GM19239 (cell line): ENCODE measurements at places on chromosomes 6 and 20.
A peak's percentile ranks its signal among the peaks of the same experiment; 100 is the strongest.

DNA sequence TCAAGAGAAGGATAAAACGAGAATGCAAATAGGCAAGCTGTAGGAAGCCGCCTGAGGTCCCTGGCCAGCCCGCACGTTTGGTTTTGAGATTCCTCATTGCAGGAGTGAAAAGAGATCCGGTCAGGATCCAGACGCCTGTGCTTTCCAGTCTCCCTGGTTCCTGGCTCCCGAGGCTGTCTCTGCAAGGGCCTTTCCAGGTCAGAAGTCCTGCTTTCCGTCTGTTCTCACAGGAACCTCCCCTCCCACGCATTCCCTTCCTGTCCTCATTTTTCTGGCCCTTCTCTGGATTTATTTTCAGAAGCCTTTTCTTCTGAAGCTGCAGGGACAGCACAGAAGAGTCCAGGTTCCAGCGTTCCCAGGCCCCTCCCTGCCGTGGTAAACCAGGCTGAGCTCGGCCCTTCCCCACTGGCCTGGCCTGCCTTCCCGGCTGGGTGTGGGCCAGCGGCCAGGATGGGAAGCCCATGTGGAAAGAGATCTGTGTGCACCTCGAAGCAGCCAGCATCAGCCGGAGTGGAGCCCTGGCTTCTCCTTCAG lies 54.0 kb downstream of the TMEM242 start:
- DNase-seq = no peak

GRCh38 chr6:73263570-73263909 lies 544 bp upstream of the KHDC1 start:
- no peak for DNase-seq

DNA sequence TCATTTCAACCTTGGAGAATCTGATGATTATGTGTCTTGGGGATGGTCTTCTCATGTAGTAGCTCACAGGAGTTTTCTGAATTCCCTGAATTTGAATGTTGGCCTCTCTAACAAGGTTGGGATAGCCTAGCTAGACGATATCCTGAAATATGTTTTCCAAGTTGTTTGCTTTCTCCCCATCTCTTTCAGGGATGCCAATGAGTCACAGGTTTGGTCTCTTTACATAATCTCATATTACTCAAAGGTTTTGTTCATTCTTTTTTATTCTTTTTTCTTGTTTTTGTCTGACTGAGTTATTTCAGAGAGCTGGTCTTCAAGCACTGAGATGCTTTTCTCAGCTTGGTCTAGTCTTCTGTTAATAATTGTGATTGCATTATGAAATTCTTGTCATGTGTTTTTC lies 42.7 kb upstream of the COL9A1 start:
- no peak for DNase-seq

DNA sequence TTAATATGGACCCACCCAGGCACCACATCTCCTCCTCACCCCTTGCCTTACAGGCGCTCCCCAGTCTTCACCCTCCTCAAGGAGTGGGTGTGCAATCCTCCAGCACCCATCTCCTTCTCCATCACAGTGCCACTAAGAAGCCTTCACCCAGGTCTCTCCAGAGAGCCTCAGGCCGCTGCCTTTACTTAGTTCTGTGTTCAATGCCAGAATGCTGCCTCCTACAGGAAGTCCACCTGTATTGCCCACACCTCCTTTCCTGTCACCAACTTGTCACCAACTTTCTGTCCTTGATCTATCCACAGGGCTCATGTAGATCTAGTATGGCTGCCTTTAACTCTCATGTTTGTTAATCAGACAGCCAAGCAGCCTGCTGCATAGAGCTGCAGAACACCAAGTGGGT lies 586 bp upstream of the LST1 start:
- DNase-seq = no peak

- no peak for DNase-seq
Observed at GRCh38 chr6:47275640-47276039, 34.1 kb downstream of the TNFRSF21 start.

- no peak for DNase-seq
Observed at GRCh38 chr6:161254126-161254463, 19.8 kb downstream of the AGPAT4 start.

- DNase-seq = peak; percentile 42
Observed at GRCh38 chr6:13302751-13303667, 25.3 kb downstream of the TBC1D7 start.

GRCh38 chr6:150078788-150079187 lies 9.9 kb upstream of the ULBP3 start:
- no peak for DNase-seq

DNA sequence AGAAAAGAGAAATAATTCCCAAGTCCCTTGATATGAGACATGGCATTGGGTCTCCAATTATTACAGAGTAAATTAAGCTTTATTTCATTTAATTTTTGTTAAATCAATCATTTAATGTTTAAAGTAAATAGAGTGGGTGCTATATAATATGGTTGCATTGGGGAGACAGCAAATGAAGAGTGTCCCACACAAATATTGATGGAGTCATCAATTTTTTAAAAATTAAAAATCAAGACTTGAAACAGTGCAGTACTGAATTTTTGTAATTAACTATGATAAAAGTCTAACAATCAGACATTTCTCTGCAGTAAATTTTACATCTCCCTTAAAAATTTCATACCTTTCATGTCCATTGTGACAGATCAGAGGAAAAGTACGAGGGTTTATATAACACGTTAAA lies 193.9 kb upstream of the ID4 start:
- DNase-seq = no peak

GRCh38 chr20:43722153-43722505 lies 4.7 kb downstream of the GTSF1L start:
- DNase-seq = no peak

- no peak for DNase-seq
Observed at GRCh38 chr20:56795492-56795891, 166.4 kb downstream of the TFAP2C start.

- DNase-seq = no peak
Observed at GRCh38 chr6:132198896-132199295, 202.4 kb downstream of the MOXD1 start.

DNA sequence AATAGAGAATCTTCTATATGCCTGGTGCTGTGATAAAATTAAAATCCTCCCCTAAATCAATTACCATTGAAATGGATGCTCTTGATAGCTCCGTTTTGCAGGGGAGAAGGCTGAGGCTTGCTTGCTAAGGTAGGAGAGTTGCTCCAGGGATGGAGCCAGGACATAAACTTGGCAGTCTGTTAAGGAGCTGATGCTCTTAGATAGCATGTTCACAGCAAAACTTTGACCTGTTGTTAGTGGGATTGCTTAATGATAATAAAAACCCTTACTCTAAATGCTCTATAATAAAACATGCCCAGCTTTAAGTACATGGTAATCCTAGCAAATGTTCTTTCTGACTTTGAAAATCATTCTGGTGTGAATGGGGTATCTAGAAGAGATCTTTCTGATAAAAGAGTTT lies 228.4 kb upstream of the JAG1 start:
- DNase-seq = no peak

DNA sequence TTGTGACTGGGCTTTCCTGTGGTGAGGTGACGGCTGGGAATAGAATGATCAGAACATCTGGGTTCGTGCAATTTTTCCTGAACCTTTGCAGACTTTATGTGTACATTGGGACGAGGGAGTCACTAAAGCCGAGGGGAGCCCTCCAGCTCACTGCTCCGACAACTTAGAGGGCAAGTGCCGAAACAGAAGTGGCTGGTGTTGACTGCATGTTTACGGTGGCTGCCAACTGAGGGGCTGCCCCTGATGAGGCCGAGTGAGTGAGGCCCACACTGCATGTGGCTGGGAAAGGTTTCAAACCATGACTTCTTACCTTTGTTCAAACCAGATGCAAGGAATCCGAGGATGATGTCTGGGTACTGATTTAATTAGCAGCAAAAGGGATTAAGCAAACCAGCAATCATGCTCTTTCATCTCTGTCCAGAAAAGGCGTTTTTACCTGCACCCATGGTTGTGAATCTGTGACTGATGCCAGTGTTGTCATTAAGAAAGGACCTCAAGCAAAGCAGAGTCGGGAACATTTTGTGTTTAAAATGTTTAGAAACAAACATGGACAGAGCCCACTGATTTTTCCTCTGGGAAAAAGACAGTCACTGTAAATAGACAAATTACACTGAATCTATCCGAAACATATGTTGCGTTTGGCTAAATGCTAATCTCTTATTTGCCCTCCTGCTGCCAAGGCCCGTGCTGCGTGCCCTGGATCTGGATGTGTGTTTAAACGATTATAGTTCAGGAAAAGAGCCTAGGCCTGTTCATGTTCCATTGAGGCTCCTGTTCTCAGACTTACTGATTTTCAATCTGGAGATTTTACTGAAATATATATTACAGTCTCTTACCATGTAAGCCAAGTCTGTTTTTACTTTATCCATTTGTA lies 105.1 kb downstream of the UST start:
- DNase-seq = no peak
